ENCODE measurements at places on chromosomes 5 and 9.

- DNase-seq = no peak
Observed at GRCh38 chr9:87850391-87850790, 32.3 kb upstream of the SPATA31E1 start.

- no peak for DNase-seq
Observed at GRCh38 chr9:7456377-7456776, 343.2 kb downstream of the DMAC1 start.

DNA sequence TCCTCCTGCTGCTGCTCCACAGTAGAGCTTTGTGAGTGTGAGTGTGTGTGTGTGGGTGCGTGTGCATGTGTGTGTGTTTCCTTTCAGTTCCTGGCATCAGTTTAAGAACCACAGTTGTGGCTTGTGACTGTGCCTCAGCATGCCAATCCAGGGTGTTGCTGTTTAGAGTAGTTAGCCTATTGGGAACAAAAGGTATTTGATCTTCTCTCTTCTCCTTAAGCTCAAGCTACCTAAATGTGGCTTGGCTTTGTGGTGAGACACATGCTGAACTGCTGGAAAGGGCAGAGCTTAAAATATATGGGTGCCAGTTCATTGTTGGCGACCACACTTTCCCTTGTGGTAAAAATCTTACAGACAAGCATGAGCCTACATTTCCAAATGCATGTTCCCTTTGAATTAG lies 116.6 kb upstream of the BNC2 start:
- no peak for DNase-seq

DNA sequence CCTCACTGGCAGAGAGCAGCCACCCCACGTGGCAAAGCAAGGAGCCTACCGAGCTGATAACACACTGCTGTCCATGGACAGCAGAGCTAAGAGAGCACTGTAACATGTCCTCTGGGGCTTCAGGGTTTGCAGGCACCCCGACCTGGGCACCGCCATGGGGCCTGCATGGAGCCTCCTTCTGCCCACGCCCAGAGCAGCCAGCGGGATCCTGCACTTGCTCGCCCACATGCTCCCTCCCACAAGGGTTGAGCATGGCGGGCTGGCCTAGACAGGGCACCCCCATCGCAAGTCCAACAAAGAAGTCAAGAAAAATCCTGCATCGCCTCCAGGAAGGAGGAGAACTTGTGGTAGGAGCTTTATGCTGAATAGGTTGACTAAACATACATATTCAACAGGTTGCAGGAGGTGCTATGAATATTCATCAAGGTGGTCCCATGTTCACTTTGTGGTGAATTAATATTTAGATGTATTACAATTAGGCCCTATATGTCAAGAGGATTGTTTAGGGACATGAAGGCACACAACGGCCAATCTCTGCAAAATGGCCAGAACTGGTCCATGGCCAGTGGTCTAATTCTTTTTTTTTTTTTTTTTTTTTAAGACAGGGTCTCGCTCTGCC lies 3.8 kb upstream of the MIGA2 start:
- DNase-seq = no peak

GRCh38 chr5:132050136-132050535 lies 10.3 kb upstream of the IL3 start:
- no peak for DNase-seq

GRCh38 chr5:65434122-65434521 lies 47.6 kb downstream of the ADAMTS6 start:
- no peak for DNase-seq

DNA sequence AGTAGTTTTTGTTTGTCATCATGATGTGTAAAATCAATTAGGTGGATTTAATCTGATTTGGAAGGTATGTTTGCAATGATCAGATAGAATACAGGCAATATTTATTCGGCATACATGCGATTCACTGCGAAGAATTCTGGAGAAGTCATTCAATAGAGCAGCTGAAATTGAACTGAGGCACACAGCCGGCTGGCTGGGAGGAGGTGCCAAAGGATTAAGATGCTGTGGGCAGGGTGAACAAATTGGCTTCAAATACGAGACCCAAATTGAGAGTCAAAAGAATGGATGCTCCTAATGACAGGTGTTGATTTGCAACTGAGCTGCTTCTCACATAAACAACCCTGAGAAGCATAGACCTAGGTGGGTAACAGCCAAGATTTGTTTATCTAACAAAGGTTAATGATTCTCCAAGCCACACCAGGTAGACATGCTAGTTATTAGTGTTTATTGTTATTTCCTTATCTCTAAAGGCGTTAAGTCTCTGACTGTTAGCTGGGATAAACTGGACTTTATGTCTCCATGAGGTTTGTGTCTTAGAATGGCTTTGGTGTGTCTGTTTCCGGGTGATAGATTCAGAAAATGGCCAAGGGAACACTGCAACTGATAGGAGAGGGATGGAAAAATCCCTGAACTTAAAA lies 55.3 kb upstream of the CLINT1 start:
- no peak for DNase-seq

DNA sequence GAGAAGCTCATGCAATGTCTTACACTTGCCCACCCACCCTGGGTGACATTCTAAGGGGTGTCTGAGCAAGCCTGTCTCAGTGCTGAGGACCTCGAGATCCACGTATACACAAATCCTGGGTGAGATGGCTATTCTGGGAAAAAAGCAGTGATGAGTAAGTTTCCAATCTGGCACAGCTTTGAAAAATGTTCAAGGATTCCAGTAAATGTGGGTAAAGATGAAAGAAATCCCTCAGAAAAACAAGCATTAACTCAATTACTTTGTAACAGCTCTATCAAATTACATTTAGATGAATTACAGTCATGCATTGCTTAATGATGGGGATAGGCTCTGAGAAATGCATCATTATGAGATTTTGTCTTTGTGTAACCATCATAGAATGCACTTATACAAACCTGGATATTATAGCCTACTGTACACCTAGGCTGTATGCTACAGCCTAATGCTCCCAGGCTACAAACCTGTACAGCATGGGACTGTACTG lies 26.9 kb downstream of the GOLM1 start:
- DNase-seq = no peak

DNA sequence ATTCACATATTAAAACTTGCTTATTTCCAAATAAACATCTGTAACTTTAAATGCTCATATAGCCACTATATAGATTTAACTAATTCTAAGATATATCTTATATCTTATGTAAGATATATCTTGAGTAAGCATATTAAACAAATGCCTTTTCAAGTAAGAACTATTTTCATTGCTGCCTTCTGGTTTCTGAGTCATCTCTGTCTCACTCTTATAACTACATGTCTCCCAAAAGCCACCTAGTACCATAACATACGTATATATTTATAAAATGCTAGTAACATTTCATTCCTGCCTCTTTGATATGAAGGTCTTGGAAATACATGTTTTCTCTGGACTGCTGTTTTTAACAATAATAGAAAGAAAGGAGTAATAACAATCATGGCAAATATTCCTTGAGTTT lies 429.5 kb downstream of the DTWD2 start:
- DNase-seq = no peak

- no peak for DNase-seq
Observed at GRCh38 chr5:38453506-38453905, 102.9 kb downstream of the LIFR start.

DNA sequence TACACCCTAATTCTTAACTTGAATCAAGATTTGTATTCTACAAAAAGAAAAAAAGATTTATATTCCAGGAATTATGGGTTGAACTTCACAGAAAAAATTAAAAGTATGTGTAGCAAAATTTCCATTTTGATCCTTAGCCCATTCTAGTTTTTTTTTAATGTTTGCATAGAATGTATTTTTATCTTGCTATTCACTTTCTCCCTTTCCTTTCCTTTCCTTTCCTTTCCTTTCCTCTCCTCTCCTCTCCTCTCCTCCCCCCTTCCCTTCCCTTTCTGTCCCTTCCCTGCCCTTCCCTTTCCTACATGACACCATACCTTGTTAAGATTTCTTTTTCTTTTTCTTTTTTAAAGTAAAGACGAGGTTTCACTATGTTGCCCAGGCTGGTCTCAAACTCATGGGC lies 542.5 kb upstream of the PTGER4 start:
- DNase-seq = no peak

GRCh38 chr5:18732556-18733479 lies 1098.6 kb downstream of the TAF11L14 start:
- no peak for DNase-seq

DNA sequence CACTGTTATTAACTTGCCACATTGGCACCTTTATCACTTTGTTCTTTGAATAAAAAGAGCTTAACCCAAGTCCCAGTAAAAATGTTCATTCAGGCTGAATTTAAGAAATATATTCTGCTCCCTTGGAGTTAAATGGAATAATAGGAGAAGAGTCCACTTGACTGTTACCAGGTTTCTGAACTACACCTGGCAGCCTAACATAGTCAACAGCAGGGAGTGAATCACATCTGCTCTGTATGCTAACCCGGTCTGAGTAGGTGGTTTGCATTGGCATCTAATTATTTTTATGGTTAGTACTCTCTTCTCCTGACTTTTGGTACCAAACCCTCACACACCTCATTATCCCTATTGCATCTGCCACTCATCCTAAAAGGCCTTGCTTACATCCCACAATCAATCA lies 86.7 kb downstream of the STK32A start:
- DNase-seq = no peak

DNA sequence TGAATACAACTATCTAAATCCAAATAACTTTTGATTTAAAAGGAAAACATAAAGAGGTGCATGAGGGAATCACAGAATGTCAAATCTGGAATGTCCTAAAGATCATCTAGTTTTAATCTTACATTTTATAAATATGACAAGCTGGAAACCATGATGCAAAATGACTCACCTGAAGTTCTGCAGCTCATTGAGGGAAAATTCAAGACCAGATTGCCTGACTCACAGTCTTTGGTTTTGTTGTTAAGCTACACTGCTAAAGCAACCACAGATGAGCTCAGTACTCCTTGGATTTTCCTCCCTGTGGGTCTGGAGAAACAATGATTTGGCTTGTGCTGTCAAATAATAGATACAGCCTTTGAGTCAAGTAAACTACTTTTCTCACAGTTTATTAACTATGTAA lies 19.1 kb upstream of the EDIL3 start:
- DNase-seq = no peak

- DNase-seq = peak; percentile 2
Observed at GRCh38 chr5:90289837-90290236, 119.7 kb downstream of the CETN3 start.

DNA sequence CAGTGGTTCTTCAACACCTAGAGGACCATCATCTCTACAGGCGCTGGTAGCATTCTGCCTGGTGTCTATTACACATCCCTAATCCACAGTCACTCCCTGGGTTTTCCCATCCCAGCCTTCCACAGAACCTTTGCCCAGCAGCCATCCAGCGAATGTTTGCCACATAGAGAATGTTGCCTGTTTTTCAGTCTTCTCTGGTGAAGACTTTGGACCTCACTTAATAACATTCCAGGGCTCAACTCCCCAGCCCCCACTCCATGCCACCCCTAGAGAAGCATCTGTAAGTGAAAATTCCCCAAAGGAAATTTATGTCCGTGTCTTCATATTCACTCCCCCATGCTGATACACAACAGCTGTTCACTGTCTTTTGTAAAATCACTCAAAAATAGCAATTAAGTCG lies 249.6 kb downstream of the AOPEP start:
- no peak for DNase-seq

GRCh38 chr9:21964925-21965385 lies 29.2 kb downstream of the CDKN2A start:
- DNase-seq = no peak

DNA sequence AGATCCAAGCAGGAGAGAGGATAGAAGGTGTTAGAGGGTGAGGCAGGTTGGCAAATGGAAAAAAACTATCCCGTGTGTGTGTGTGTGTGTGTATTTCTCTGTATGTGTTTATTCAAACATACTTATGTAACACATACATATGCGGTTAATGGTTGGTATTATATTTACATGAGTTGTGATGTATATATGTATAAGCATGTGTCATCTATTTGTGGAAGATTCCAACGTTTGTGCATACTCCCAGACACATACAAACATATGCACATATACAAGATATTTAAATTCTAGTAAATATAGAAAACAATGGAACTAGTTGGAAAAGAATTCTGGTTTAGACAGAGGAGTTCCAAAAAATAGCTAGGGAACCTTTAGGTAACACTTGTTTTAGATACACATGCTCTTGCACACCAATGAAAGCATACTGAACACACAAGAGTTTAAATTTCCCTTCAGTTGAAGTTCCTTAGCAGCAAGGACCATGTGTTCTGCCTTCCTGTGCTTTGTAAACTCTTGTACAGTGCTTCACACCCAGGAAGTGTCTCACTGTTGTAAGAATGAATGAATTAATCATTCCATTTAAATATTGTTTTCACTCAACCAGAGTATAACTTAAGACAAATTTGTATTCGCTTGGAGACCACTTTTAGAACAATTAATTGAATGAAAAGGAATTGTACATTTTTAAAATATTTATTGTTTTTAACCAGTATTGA lies 257.8 kb downstream of the FER start:
- no peak for DNase-seq

GRCh38 chr9:90998573-90998972 lies 197.0 kb downstream of the SYK start:
- no peak for DNase-seq

DNA sequence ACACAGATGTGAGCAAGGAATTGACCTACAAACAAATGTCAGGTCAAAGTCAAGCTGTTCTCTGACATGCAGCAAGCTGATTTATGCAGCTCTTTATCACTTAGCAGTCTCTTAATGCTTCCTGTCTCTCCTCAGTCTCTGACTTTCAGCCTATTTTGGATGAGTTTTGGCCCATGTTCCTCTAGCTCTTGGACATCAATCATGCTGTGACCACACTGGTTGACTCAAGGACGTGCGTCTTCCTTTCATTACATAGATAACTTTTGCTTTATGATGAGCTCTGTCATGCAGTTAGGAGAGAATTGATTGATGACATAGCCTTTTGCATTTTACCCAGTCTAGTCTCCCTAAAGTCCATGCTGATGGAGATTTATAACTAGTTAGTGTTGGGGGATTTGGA lies 9.4 kb upstream of the REEP5 start:
- DNase-seq = no peak

DNA sequence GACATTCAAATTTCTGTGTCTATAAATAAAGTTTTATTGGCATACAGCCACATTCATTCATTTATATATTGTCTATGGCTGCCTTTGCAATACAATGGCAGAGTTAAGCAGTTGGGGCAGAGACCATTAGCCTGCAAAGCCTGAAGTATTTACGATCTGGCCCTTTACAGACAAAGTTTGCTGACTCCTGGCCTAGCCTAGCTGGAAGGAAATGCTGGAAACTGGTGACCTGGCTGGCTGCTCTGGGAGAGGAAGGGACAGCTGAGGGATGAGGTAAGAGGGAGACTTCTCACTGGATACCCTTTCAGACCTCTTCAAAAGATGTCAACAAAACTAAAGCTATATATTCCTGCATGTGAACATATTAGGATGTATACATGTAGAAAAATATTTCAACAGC lies 66.0 kb upstream of the PPARGC1B start:
- no peak for DNase-seq

- DNase-seq = no peak
Observed at GRCh38 chr9:136416427-136416826, 6.0 kb downstream of the PMPCA start.

DNA sequence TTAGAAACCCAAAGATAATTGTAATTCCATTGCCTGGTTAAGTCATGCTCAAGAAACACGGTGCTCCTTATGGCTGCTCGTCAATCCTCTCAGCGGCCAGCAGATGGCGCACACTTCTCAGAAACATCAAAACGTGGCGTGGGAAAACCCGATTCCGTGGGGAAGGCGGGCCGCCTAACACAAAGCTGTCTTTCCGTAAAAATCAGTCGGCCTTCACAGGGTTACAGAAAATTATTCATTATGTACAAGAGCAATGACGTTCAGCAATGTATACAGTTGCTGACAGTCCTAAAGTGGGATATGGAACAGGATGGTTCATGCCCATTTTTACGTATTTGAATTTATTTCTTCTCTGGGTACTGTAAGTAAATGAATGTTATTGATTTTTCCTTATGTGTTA lies 83.5 kb downstream of the PDE4D start:
- DNase-seq = peak; percentile 54

All from cerebellum (tissue), 4 donors.